NCI-H1105 treated with DMSO at 0.1 percent for 48 hours (cell line): ENCODE measurements at places on chromosomes 4 and X.
A peak's percentile ranks its signal among the peaks of the same experiment; 100 is the strongest.

GRCh38 chrX:151974336-151975227 lies at the start of gene GABRE:
TSS of gene GABRE (minus strand) at chrX:151974676. CDS start at chrX:151974625, 51 bp downstream.
- peak; percentile 13 for DNase-seq

DNA sequence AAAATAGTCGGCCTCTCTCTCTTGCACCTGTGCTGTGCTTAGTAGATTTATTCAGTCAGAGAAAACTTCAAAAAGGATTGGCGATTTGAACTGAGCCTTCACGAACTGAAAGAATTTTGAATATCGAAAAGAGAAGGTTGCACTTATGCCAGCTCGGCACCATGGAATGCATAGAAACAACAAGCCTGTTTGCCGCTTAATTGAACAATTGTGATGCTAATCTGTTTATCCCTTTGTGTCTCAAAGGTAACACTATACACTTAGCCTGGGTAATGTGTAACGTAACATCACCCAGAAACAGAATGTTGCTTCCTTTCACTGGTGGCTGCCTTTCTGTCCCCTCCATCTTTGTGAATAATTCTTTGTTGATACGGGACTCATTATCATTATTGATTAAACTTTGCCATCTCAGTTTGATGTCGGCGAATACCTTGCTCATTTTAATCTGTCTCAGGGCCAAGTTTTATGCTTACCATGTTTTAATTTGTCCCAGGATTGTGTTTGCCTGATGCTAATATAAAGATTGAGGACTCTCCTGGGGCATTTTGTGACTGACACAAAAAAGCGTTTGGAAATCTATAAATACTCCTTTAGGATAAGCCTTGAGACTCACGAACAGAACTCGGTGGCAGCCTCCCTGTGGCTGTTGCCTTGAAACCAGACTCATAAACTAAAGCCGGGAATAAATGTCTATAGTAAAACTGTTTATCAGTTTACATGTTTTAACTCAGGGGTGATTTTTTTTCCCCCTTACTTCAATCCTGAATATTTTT lies 400.5 kb downstream of the RAPGEF2 start:
- no peak for DNase-seq

- DNase-seq: no peak
Observed at GRCh38 chr4:48954314-48954713, 31.8 kb upstream of the CWH43 start.

DNA sequence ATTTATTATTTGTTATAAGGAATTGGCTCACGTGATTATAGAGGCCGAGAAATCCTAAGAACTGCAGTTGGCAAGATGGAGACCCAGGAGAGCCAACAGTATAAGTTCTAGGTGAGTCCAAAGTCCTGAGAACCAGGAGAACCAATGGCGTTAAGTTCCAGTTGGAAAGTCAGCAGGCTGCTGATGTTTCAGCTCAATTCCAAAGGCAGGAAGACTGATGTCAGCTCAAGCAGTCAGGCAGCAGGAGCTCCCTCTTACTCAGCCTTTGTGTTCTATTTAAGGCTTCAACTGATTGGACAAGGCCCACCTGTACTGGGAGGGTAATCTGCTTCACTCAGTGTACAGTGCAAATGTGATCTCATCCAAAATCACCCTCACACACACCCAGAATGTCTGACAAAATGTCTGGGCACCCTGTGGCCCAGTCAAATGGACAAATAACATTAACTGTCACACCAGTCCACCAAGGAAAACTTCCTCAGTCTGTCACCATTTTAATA lies 30.8 kb upstream of the TBL1X start:
- DNase-seq: no peak

GRCh38 chr4:1623400-1623799 lies 60.7 kb downstream of the FAM53A start:
- no peak for DNase-seq

DNA sequence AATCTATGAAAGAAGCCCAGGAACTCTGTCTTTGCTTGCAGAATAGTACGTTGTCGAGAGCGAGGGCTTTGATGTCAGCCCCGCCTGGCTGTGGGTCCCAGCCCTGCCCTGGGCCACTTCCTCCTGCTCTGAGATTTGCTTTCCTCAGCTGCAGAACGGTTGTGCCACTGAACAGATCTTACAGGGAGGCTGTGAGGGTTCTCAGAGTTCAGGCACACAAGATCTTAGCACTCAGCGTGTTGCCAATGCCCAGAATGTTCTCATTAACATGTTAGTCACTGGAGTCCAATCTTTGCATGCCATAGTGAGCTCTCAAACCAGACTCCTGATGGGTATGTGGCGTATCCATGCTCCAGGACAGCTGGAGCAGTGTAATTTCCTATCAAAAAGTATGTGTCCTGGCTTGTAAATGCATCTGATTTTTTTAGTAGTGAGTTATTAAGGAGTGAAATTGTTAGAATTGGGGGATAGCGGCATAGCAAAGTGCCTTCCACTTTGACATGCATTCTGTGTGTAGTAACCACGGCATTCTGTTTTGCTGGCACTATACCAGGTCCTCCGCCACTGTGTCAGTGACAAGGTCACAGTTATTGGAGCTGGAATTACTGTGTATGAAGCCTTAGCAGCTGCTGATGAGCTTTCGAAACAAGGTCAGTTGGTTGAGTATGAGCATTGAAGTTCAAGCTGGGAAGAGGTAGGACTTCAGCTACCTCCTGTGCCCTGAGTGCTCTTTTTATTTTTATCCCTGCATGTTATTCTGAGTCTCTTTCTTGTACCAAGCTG lies 31.6 kb downstream of the TKTL1 start:
- DNase-seq: no peak

DNA sequence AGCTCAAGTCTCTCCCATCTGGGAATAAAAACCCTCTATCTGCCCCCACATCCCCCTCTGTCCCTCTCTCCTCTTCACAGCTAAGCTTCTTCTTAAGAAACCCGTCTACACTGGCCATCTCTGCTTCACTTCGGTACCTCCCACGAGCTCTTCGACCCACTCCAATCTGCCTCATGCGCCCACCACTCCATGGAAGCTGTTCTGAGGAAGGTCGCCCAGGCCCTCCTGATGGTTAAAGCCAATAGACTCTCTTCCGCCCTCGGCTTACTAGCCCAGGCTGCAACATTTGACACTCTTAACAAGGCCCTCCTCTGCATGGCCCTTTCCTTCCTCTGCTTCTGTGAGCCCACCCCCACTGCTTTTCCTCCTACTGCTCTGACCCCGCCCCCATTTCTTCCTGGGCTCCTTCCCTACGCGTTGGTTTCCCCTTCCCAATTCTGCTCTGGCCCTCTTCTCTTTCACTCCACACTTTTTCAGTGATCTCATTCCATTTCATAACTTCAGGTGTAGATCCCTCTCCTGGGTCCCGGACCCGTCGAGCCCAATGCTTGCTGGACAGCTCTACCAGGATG lies 11.8 kb downstream of the IQSEC2 start:
- DNase-seq: no peak

GRCh38 chr4:181821039-181822004 lies 421.9 kb upstream of the TENM3 start:
- DNase-seq: peak; percentile 49

- no peak for DNase-seq
Observed at GRCh38 chr4:183285886-183286285, 34.2 kb downstream of the CLDN22 start.

DNA sequence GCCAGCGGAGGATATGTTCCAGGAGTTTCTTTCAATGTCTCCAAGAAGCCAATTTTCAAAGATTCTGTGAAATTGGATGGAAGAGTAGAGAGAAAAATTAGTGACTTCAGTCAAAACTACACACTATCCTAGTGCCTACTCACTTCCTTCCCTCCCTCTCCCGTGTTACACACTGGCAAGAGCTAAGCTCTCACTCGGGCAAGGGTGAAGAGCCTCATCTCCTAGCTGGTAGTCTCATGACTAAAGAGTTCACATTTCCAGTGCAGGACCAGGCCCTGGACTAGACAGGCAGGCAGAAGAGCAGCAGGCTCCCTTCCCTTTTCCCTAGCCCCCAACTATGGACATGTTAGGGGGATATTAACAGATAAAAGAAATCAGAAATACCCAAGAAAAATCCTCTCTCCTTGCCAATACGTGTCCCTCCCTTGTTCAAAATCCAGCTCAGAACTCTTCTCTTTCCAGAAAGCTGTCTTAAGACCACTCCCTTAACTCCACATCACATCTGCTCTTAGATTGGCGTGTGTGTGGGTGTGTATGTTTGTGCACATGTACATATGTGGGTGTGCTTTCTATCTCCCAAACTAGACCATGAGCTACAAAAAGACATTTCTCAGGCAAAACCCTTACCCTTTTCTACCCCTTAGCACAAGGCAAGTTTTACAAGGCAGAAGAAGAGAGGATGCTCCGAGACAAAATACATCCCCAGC lies 29.9 kb downstream of the ZDHHC9 start:
- no peak for DNase-seq

- DNase-seq: no peak
Observed at GRCh38 chrX:13128104-13128503, 83.7 kb upstream of the FAM9C start.

DNA sequence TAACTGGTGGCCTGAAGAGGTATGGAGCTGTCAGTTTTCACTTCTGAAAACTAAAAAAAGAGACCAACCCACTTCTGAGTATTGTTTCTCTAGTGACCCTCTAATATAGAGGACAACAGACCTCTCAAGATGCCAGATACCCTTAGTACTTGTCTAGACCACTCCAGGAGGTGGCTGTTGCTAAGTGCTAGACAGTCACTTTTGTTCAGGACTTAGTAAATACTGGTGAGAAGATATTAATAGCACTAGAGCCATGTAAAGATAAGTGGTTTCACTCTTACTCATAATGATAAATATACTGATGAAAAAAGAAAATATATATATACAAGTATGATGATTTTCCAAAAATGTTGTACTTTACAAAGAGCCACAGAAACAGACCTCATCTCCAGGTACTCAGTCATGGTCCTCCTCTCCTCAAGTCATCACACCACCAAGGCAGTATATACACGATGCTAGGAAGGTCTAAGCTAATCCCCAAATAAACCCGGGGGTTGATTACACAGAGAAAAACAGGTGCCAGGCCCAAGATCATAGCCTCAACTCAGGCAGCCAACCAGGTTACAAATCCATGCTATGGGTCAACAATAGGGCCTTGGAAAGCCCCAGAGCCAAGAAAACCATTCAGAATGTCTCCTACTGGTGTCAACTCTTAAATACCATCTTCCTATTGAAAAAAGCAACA lies 66.9 kb downstream of the ARHGEF9 start:
- DNase-seq: no peak

GRCh38 chrX:111411557-111411956 lies 435 bp downstream of the DCX start:
- DNase-seq: no peak

DNA sequence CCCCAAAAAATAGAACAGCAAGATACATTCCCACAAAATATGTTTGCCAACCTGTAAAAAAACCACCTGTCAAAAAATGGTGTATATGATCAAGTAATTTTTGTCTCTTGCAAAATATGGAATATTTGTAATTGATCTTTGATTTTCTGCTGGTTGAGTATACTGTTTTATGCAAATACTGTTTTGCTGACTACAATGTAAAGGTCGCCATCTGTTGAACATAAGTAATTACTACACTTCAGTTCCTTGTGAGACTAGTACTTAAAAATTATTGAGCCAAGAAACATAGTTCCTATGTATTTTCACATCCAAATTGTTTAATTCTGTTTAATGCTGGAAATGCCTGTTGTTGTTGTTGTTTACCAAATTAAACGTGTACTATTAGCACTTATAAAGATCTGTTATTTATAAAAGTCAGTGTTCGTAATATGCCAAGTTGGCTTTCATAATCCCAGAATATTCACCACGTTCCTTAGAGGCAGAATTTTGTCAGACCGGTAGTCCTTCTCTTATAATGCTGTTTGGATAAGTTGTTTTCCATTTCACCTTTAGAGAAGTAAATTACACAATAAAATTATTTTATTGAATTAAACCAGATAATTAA lies 144.2 kb downstream of the PDLIM5 start:
- peak; percentile 43 for DNase-seq

GRCh38 chrX:153478746-153479145 lies 8.4 kb upstream of the HAUS7 start:
- no peak for DNase-seq

DNA sequence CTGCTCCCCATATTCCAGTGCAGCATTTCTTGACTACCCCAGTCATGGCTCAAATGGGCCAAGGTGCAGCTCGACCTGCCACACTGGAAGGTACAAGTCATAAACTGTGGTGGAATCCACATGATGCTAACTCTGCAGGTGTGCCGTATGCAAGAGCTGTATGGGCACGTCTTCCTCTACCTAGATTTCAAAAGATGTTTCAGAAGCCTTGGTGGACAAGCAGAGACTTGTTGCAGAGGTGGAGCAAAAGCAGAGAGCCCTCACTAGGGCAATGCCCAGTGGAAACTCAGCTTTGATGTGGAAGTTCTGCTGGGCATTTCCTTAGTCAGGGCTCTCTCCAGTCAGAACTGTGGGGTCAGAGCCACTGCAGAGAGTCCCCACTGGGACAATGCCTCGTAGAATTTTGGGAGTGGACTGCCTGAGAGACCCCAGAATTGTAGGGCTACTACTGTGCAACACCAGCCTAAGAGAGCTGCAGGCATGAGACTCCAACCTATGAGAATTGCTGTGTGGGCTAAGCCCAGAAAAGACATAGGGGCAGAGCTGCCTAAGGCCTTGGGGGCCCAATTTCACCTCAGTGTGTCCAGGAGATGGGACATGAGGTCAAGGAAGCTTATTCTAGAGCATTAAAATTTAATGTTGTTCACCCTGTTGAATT lies 65.7 kb downstream of the BEX3 start:
- DNase-seq: no peak

DNA sequence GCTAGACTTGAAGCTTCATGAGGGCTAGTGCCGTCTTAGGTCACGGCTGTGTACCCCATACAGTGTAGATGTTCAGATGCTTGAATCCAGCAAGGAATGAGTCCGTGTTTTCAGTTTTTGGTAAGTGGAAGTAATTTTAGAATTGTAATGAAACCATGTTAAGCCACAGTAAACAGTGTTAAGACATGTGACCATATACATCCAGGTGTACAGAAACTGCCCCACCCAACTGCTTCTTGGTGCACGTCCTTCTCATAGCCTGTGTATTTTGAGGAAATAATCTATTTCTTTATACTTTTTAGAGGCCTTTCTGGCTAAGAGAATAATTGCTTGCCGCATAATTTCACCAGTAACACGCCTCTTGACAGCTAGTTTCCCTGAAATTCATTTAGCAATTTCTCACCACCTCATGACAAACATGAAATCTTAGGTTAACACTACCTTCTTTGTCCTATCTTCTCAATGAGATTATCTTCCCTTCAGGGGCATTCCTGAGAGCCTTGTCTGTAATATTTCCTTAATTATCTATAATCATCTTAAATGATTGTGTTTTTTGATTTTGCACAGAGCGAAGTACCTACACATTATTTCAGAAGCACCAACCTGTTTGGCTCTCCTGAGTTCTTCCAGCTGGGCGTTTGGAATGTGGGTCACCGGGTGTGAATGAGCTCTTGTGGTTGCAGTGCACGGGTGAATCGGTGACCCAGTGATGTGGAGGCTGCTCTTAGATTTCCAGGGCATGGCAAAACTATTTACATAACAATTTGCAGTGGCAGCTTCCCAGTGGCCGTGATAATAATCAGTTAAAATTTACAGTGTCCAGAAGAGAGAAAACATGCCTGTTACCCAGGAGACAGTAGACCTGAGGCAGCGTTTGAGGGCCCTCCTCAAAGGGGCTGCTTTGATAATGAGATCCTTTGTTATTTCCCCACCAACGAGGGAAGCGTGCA lies 50.2 kb upstream of the TADA2B start:
- DNase-seq: no peak

- DNase-seq: no peak
Observed at GRCh38 chr4:54318904-54319303, 89.8 kb downstream of the PDGFRA start.
